Right ventricle myocardium superior (tissue), 1 donor: ENCODE measurements at places on chromosomes 6 and 20. TPM values are rescaled to one million over a fixed set of nuclear protein-coding genes. Genes with fewer than 3 reads are reported as not detected.

KCNK5 gene
- 0.65 TPM for total RNA-seq

RAET1G gene
- not detected for total RNA-seq

OOEP gene
- not detected for total RNA-seq

RBCK1 gene
- total RNA-seq: 44.2 TPM

MYBL2 gene
- 0.78 TPM for total RNA-seq

SEMG1 gene
- total RNA-seq: not detected

SLC16A10 gene
- 8.6 TPM for total RNA-seq

PTCHD4 gene
- 0.81 TPM for total RNA-seq

OXT gene
- not detected for total RNA-seq

PPDPF gene
- total RNA-seq: 246 TPM

RIPPLY2 gene
- total RNA-seq: not detected

GSTA3 gene
- not detected for total RNA-seq

TBC1D32 gene
- 3.9 TPM for total RNA-seq

THBS2 gene
- total RNA-seq: 8.6 TPM

PLN gene
- 2,342 TPM for total RNA-seq

PGM3 gene
- 12.0 TPM for total RNA-seq

HLA-DRB5 gene
- 17.7 TPM for total RNA-seq

SPDEF gene
- total RNA-seq: not detected

ZNF391 gene
- 0.51 TPM for total RNA-seq

COL11A2 gene
- total RNA-seq: 0.94 TPM

SLC22A16 gene
- not detected for total RNA-seq

TMX4 gene
- 123 TPM for total RNA-seq

ADGRF1 gene
- total RNA-seq: not detected

HSPA1L gene
- total RNA-seq: 2.0 TPM

SNHG17 gene
- 4.8 TPM for total RNA-seq

TMC2 gene
- total RNA-seq: not detected

SLC17A1 gene
- total RNA-seq: not detected

KIAA1755 gene
- 5.4 TPM for total RNA-seq

ASIP gene
- 18.9 TPM for total RNA-seq

MMS22L gene
- 1.9 TPM for total RNA-seq

NHLRC1 gene
- total RNA-seq: 1.2 TPM

SLC17A2 gene
- not detected for total RNA-seq

SPAG4 gene
- 2.3 TPM for total RNA-seq

BANF2 gene
- total RNA-seq: not detected

SLPI gene
- 1.2 TPM for total RNA-seq
